ENCODE measurements at places on chromosomes 16 and 17.

DNA sequence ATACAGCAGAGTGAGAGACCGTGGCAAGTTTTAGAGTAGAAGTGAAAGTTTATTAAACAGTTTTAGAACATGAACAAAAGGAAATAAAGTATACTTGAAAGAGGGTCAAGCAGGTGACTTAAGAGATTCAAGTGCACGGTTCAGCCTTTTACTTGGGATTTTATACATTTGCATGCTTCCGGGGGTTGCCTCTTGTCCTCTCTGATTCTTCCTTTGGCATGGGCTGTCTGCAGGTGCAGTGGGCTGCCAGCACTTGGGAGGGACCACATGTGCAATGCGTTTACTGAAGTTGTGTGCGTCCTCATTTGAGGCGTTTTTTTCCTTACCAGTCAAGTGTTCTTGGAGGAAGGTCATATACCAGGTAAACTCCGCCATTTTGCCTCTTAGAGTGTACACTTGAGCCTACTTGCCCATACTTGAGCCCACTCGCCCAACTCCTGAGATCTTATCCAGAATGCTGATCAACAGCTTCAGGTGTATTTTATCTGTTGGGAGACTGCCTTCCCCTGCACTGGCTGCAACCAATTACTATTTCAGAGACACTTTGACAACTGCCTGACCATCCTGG, 195.2 kb downstream of the IRX5 start:
- DNase-seq: no peak

- no peak for DNase-seq
Measured at GRCh38 chr16:67936124-67936879, at the start of gene PSMB10. PSMB10 (minus strand) TSS chr16:67936850; CDS start chr16:67936749, 101 bp downstream.

- no peak for DNase-seq
Measured at GRCh38 chr16:75379911-75380847, 53.1 kb downstream of the CFDP1 start.

DNA sequence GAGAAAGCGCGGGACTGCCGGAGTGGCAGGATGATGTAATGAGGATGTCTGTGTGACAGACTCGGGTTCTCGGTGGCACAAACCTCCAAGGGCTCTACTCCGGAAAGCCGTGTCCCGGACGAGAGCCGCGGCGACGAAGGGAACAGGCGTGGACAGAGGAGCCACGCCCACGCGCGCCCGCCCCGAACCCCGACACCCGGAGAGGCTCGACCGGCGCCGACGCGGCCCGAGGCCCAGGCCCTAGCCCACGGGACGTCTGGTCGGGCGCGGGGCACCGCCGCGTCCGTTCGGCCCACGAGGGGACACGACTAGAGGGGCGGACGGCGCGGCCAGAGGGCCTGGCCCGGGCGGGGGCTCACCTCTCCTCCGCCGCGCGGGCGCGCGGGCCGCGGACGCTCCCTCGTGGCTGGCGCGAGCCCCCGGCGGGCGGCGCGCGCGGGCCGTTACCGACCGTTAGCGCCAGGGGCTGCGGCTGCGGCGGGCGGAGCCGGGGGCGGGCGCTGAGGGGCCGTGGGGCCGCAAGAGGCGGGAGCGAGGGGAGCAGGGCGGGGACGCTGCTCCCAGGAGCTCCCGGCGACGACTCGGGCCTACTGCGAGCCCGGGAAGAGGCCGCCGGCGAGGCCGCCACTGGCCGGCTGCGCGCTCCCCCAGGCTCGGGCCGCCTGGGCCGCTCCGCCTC, 2.1 kb upstream of the IRX5 start:
- DNase-seq: peak; percentile 87

- DNase-seq: no peak
Measured at GRCh38 chr16:10922328-10923145, 19.7 kb downstream of the DEXI start.

Measured in NCI-H1930 (cell line).